NCI-H1417 (cell line): ENCODE measurements at places on chromosomes 6 and 20.

- no peak for DNase-seq
Measured at GRCh38 chr6:152086223-152086873, 278.9 kb downstream of the ESR1 start.

- DNase-seq = no peak
Measured at GRCh38 chr20:39916236-39916765, 772.7 kb downstream of the MAFB start.

GRCh38 chr20:32685541-32686529, 12.1 kb upstream of the C20orf203 start:
- no peak for DNase-seq

DNA sequence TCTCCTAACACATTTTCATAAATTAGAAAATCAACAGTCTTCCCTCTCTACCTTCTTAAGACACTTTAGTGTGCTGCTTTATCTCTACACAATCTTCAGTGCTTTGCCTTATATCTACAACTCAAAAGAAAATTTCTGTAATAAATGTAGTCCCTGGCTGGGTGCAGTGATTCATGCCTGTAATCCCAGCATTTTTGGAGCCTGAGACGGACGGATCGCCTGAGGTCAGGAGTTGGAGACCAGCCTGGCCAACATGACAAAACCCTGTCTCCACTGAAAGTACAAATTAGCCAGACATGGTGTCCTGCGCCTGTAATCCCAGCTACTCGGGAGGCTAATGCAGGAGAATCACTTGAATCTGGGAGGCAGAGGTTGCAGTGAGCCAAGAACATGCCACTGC, 9.7 kb upstream of the EDN1 start:
- DNase-seq = no peak

GRCh38 chr20:9068841-9069663, at the start of gene PLCB4:
PLCB4 (plus strand) TSS chr20:9069087; CDS start chr20:9307815, 238,728 bp downstream.
- peak; percentile 96 for DNase-seq

DNA sequence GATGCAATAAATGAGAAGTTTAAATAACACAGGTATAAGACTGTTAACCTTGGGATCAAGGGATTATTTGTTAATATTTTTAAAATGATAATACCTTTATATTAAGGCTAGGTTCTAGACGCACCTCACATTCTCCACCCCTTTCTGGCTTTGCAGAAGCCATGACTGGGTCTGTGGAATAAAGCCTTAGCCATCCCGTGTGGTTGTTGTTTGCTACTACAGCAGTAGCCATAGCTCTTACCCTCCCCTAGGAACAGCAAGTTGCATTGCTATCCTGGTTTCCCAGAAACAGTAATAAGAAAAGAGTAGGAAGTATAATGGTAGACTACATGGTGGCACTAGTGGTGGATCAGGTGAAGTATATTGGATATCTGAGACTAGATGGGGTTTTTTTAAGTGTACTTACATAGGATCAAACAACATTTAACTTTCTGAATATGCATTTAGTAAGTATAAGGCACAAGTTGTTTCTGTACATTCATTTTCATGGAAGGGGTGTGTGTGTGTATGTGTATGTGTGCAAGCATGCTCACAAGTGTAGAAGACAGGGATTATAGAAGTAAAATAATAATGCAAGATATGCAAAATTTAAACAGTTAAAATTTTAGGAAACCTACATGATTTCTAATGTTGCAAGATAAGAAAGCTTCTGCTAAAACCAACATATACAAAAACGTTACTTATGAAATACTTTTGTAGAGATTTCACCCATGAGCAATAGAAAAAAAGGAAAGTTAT, 384.2 kb downstream of the PRKN start:
- DNase-seq = no peak

GRCh38 chr20:49181265-49181877, 6.8 kb downstream of the STAU1 start:
- no peak for DNase-seq

DNA sequence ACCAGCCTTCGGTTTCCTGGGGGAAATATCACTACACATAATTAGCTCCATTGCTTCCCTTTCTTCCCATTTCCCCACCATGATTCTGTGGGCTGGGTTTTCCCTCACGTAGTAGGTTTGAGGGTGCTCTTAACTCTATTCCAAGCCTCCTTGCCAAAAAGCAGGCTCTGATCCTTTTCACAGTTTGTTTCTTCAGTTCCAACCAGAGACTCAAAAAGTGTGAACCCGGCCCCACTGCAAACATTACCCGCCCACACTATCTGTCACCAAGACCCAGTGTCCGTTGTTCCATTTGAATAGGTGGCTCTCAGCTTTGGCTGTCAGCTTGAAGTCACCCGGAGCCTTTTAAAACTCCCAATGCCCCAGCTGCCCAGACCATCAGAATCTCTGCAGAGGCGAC, 11.8 kb upstream of the NAA20 start:
- no peak for DNase-seq

DNA sequence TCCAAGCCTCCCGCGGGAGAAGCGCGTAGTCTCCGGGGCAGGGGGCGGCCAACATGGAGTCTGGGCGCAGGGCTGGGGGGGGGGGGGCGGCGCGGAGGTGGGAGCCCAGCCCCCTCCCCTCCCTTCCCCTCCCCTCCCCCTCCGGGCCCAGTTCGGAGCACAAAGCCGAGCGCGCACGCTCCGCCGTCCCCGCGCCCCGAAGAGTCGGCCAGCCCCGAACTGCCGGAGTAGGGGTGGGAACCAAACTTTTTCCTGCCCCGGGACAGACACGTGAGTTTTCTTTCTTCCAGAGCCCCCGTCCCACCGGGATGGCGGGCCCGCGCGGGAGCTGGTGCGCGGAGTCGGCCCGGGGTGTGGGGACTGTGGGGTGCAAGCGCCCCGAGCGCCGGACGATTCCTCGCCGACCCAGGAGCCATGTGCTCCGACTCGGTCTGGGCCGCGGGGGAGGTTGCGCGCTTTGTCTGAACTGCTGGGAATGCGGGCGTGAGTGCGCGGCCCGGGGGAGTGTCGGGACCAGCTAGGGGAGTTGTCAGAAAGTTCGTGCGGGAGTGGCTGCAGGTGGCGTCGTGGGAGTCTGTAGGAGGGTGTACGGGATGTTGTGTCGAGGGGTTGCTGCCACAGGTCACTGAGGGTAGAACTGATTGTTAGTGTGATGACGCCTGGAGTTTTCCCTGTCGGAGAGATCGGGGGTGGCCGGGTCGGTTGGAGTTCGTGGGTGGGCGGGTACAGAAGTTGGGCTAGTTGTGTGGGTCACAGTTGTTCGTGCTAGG, 1.2 kb downstream of the TGIF2 start:
- DNase-seq = peak; percentile 53

- DNase-seq = no peak
Measured at GRCh38 chr6:113526553-113526952, 330.6 kb upstream of the MARCKS start.

DNA sequence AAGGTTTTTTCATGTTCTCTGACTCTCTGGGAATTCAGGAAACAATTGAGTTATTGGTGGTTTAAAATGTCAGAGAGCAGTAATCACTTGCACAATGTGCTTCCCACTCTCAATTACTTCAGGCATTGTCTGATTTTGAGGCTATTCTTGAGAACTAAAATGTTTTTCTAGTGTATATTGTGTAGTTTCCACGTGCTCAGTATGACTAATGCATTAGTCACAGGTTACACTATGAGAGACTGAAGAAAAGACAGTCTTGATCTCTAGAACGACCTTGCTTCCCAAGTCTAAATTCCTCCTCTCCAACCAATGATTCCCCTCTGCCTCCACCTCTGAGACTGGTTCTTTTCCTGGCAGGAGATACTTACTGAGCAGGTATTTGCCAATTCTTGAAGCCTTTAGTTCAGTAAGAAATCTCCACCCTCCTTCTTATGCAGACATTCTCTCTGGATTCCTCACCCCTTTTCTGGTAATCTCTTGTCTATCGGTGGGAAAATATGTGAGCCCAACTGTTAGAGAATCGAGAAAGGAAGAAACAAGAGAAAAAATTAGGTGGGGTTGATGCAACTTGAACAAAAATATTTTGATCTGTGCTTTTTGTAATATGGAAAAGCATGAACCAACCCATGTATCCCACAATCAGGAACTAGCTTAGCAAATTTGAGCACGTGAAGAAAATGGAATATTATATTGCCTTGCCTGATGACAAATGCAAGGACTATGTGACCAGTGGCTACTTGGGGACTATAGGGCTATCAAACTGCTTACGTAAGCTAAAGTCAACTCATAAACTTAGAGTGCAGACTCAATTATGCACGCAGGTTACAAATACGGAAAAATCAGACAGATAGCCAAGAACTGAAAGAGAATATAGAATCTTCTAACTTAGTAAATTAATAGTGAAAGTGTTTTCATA, 61.1 kb upstream of the SLC22A16 start:
- DNase-seq = no peak

DNA sequence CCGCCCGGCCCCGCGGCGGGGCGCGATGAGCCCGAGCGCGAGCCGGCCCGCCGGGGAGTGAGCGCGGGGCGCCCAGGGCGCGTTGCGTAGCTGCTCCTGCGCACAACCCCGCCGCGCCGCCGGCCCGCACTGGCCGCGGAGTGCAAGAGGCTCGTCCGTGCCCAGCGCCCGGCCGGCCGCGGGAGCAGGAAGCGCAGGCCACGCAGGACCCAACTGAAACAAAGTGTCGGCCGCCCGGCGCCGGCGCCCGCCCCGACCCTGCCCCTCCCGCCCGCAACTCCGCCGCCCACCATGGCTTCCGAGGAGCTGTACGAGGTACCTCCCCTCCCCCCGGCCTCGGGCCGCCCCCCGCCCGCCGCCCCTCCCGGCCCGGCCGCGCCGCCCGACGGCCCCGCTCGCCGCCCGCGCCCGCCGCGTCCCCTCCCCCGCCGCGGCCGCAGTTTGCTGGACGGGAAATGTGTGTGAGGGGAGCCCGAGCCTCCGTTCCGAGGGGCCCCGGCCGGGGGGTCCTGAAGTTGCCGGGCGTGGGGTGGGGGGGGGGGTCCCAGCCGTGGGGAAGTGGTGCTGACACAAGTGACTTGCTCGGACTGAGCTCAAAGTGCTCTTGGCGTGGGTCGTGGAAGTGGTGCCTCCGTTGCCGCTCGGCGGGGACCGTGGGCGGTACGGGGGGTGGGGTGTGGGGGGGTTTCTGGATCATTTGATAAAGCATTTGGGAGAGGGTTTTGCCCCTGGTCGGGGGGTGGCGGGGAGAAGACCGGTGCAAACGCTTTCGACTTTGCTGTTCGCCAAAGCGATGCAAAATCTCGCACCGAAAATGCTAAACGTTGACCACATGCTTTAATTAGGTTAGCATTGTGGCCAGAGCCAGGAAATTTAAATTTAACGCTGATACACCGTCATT, 539 bp downstream of the CDYL start:
- DNase-seq = peak; percentile 78

DNA sequence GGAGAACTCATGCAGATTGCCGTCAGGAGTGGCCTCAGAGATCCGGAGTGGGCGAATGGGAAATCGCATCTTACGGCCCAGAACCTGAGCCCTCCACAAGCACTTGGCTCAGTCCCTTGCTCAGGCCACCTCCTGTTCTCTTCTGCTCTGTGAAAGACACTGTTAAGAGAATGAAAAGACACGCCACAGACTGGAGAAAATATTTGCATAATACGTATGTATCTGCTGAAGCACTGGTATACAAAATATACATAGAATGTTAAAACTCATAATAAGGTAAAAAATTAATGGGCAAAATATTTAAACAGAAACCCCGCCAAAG, 838 bp upstream of the POM121L2 start:
- DNase-seq = no peak

GRCh38 chr6:43013097-43013842, 476 bp downstream of the MEA1 start:
- DNase-seq = no peak
